CD4-positive, alpha-beta T cell treated with Interferon alpha-2 for 1 hour (primary cell): ENCODE measurements at places on chromosomes 2 and 18.

DNA sequence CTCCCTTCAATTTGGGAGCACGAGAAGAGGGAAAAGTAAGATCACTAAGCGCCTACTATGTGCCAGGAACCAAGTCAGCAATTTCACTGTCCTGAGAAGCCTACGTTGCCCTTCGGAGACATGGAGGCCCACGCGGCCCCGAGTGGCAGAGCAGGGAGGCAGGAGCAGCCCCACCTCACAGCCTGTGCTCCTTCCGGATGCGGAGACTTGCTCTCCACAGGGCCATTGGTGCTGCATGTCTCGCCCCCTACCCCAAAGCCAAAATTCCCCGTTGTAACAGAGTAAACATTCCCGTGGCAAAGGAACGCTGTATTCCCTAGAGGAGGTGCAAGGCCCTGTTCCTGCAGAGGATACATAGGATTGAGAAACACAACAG, 4.5 kb downstream of the SLC14A2 start:
- no peak for DNase-seq

GRCh38 chr2:62382122-62382521, 123.9 kb downstream of the TMEM17 start:
- DNase-seq = no peak

- DNase-seq = no peak
Observed at GRCh38 chr2:207394812-207395534, 134.8 kb upstream of the CREB1 start.

- DNase-seq = no peak
Observed at GRCh38 chr2:69583321-69583833, 60.2 kb downstream of the AAK1 start.

DNA sequence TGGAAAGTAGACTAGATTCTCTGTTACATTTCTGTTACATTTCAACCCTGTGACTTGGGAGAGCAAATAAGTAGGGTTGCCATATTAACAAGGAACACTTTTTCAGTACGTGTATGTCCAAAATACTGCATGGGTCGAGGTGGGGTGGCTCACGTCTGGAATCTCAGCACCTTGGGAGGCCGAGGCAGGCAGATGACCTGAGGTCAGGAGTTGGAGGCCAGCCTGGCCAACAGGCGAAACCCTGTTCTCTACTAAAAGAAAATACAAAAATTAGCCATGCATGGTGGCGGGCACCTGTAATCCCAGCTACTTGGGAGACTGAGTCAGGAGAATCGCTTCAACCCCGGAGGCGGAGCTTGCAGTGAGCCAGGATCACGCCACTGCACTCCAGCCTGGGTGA, 11.2 kb downstream of the SLC66A3 start:
- no peak for DNase-seq

GRCh38 chr18:50671376-50671775, 111.5 kb downstream of the MAPK4 start:
- DNase-seq = no peak

DNA sequence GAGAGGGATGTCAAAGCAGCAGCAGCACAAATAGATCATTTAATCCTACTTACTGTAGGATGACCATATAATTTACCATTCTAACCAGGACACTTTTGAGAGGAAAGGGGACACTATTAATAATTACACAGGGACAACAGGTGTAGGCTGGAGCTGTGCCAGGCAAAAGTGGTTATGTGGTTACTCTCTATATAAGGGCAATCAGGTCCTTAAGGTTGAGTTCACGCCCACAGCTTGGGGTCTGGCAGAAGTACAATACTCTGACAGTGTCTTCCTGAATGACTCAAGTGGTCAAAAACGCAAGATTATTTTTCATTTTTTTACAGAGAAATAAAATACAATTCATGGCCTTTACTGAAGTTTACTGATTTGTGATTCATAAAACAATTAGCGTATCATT, 2.8 kb downstream of the PREPL start:
- DNase-seq = no peak

DNA sequence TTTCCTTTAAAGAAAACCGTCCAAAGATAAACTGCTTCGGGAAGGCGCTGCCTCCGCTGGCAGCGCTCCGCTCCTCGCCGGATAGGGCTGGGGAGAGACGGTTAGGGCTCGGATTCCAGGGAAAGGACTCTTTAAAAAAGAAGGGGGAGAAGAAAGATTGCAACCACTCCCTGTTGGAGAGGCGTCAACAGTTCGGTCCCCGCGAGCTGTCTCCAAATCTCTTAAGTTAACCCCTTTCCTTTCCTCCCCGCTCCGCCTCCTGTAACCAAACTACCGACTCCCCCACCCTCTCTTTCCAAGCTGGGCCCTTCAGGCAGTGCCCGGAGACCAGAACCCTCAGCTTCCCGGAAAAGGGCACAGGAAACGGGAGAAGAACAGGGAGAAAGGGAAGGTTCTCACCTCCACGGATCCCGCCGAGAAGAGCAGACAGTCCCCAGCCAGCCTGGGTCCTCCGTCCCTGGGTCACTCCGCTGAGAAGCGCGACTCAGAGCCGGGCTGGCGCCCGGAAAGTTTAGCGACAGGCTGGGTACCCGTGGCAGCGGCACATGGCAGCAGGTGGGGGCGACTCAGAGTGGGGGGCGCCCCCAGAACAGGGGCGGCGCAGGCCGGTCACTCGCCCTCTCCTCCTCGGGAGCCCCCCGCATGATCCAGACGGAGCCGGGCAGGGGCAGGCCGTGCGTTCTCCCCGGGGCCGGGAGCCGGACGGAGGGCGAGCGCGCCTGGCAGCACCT, 675 bp downstream of the FZD5 start:
- no peak for DNase-seq

DNA sequence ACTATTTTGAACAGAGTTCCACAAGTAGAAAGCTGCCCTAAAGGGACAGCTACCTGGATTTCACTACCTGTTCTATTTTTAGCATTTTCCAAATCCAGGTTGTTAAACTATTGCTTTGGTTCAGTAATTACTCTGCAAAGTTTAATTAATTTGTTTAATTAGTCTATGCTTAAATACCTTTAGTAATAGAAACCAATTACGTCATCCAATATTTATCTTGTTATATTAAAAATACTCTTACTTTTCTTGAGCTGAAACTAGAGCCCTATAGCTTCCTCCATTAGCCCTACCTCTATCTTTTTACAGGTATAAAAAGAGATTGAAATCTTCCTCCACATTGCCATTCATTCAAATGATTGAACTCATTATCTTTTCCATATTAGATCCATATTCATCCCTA, 514.6 kb downstream of the DSC3 start:
- no peak for DNase-seq

GRCh38 chr2:137658433-137658832, 305.8 kb upstream of the HNMT start:
- no peak for DNase-seq

DNA sequence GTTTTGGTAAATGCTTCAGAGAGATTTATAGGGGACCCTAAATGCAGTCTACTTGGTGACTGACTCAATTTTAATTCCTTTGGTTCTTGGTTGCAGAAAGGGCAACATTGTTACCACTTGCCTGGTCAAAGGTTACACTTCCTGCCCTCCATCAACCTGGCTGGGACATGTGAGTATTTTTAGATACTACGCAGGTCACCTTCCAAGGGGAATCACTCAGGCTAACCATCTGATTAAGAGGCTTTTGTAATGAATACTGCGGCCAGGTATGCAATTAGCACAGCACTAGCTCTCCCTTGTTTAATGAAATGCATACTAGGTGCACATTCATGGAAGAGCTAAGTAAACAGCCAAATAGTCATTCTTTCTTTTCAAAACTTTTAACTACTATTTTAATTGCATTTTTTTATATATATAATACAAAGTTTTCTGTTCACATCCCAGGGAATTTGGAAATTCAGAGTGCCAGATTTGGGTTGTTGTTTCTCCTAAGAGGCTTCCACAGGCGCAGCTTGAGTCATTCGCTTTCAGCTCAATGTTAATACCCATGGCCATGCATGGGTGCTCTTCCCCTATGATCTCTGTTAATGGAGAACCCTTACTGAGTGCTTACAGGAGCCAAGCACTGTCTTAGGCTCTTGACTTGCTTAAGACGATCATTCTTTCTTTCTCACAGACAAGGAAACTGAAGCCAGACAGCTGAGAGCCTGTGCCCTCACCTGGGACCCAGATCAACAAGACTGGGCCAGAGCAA, 152.2 kb downstream of the MTX2 start:
- no peak for DNase-seq

GRCh38 chr2:162337868-162338267, 6.1 kb upstream of the GCA start:
- DNase-seq = no peak

- no peak for DNase-seq
Observed at GRCh38 chr2:148594216-148594615, 50.3 kb upstream of the EPC2 start.

GRCh38 chr2:120522151-120522751, 176.3 kb downstream of the INHBB start:
- no peak for DNase-seq

- DNase-seq = no peak
Observed at GRCh38 chr18:22952525-22952924, 19.4 kb downstream of the RBBP8 start.

- DNase-seq = no peak
Observed at GRCh38 chr2:106932644-106933043, 46.7 kb upstream of the ST6GAL2 start.

- no peak for DNase-seq
Observed at GRCh38 chr18:74242438-74243096, 49.2 kb downstream of the CYB5A start.

DNA sequence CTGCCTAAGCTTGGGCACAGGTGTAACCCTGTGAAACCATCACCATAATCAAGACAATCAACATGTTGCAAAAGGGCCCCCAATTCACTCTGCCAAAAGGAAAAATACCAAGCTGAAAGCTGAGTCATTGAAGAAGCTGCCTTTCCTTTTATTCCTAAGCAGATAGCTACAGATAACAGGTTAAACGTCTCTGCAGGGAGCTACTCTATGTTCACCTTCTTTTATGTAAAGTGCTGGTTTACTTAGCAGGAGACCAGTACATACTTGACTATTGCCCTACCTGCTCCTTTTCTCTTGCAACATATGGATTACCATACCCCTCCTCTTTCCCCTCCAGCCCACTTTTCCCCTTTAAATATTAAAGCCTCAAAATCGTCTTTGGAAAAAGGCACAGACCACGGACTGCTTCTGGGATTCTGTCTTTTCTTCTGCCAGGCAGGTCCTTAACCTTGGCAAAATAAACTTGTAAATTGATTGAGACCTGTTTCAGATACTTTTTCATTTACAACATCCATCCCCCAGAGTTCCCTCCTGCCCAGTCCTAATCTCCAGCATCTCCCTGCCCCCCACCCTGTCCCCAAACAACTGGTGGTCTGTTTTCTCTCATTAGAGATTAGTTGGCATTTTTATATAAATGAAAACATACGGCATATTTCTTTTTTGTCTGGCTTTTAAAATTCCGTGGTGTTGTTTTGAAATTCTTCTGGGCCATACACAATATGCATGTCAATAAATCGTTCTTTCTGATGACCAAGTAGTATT, 37.8 kb upstream of the LDLRAD4 start:
- DNase-seq = no peak

- DNase-seq = no peak
Observed at GRCh38 chr2:29462293-29462692, 347.1 kb downstream of the CLIP4 start.

GRCh38 chr2:54456612-54457322, 640 bp downstream of the SPTBN1 start:
- no peak for DNase-seq

DNA sequence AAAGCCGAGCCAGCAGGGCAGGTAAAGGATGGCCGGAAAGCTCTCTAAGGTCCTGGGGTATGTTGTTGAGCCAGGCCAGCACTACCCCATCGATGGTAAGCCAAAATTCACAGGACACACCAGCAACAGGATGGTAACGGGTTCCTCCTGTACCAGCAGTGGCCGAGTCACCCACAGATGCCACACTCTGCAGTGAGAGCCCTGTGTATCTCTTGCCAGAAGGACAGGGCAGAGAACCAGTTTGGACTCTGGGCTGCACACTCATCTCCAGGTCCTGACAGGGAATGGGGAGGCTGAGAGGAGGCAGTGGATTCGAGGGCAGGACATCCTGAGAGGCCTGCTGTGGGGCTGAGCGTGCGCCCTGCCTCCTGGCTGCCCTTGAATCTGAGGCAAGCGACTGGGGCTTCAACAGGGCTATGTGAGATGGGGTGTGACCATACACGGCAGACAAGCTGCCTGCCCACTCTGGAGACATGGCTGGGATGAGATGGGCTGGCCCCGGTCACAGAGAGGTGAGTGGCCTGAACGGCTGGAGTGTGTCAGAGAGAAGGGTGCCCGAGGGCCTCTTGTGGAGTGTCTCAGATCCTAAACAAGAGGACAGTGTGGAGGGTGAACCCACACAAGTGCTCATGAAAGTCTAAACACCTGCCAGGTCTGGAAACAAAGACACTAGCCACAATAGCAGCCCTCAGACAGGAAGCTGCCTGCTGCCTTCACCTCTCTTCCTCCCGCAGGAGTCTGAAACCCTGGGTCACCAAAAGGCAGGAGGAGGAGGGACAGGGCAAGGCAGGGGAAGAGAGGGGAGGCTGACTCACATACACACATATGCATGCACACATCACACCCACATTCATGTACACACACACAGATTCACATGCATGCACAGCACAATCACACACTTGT, 182.3 kb downstream of the LOXHD1 start:
- DNase-seq = no peak

GRCh38 chr2:168539945-168540344, 83.9 kb downstream of the CERS6 start:
- no peak for DNase-seq

GRCh38 chr2:204019572-204020501, 83.3 kb downstream of the ICOS start:
- no peak for DNase-seq

DNA sequence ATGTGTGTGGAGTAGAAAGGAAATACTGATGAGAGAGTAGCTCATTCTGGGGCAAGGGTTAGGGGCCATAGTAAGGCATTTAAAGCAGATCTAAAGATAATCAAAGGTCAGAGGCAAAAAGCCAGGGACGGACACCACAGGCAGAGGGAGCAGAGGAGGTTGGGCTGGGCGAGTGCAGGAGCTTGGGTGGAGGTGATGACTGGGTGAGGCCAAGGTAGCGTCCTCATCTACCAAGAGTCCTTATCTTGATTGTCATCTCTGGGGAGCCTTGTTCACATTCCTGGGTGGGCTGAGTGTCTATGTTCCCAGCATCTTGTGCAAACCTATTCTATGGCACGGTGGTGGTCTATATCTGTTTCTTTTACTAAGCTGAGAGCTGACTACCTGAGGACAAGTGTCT, 26.1 kb upstream of the SAG start:
- no peak for DNase-seq

GRCh38 chr2:7539760-7540159, 622.5 kb downstream of the RNF144A start:
- DNase-seq = no peak

DNA sequence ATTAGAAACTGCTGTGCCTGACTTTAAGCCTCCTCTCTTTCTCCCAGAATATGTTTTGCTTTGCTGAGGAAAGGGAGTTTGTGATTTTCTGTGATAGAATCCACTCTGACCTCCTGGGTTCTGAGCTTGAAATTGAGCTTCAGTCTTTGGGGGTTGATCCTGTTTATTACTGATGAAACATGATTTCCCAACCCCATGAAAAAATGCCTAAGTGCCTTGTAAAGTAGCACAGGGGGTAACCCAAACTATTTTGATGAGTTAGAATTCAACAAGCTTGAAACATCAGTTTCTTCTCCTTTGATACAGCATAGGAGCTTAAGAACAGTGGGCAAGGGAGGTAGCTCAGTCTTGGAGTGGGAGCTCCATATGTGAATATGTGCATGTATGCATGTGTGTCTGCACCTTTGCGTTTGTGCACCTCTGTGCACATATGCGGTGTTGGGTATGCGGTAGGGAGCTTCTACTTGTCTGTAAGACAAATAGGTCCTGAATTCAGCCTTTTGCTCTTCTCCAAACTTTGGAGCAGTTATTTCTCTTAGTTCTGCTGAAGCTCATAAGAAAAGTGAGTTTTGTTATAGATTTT, 364.6 kb downstream of the OSR1 start:
- no peak for DNase-seq

GRCh38 chr18:62030091-62030985, 137.5 kb upstream of the RNF152 start:
- DNase-seq = no peak
